ENCODE measurements at places on chromosomes 11 and 22.

DNA sequence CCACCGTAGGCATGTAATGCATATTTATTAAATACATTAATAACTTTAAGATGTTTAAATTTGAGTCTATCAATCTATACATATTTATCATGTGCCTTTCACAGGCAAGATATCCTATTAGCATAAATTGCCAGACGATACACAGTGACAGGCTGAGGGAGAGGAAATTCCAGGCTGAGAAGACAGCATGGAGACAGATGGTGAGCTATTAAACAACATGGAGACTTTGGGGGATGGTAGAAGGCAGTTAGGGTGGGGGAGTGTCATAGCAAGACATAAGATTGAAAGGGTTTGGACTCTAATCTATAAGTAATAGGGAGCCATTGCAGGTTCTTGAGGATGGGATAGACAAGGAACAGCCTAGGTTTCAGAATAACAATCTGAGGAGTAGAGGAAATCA, 138.5 kb downstream of the NXPE2 start:
- DNase-seq = no peak

DNA sequence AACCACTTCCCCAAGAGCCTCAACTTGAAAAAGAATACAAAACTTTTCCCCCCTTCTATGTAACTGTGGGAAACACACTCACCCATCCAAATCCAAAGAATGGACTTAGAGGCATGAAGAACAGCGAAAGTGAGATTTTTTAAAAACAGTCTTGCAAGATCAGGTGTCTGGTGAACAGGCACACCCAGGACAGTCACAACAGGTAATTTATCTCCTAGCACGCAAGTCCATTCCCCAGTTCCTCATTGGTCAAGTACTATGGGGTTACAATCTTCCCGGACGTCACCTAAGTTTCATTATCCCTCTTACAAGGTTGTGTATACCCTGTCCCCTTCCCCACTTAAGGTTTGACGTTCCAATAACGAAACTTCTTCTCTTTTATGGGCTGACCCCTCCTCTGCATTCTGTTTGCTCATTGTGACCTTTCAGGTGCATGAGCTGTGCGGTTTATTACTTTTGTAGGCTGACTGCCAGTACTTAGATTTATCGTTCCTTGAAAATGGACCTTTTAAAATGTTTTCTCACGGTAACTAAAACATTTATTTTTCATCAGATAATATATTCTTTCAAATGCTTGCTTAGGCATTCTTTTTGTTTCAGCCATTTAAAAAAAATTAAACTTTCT, 1401.9 kb downstream of the FAM181B start:
- no peak for DNase-seq

DNA sequence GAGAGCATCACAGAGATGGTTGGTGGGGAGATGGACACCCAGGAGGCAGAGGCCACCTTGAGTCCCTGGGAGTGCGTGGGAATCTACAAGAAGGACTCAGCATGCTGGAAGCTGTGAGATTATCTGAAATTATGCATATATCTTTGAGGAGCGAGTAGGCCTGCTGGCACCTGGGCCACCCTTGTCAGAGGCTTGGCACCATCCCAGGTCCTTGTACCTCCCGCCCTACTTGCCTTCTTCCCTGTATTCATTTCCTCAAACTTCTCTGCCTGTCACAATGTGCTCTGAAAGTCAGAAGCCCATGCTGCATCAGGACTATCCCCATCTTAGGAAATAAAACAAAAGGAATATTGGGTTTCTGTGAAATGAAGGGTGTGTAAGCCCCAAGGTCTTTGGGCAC, 133.0 kb upstream of the CSNK2A3 start:
- no peak for DNase-seq

DNA sequence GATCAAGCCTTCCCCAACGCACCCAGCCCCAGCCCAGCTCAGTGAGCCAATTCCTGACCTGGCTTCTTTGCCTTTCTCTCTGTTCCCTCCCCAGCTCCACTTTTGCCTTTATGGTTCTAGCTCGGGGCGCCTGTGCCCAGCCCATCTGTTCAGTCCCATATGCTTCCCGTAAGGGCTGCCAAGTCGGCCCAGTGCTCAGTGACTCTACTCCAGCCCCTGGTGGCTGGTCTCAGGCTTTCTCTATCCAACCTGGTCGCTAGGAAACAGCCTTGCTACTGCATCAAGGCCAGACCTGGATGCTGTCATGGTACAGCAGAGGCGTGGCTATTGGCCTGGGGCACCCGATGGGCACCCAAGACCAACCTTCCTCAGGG, 178.0 kb downstream of the DSCAML1 start:
- DNase-seq = no peak

DNA sequence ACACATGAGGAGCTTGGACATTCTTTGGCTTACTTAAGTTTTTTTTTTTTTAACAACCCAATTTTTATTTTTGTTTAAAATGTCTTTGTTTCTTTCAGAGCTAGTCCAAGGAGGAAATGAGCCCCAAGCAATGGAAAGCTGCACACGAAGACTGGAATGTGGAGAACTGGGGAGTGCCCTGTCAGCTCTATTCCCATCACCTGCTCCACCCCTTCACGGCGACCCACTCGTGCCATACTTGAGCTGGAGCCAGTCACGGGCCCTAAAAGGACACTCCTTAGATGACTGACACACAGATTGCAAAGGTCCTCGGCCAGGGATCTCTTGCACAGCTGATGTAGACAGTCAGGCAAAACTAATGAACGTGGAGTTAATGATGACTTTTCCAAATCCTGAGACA, 10.6 kb upstream of the SLC25A18 start:
- DNase-seq = no peak

Data from activated T-helper 1 cell treated with Interleukin-2 at 50 U/mL for 16 hours (primary cell).